ENCODE measurements at places on chromosomes 4 and X.

- DNase-seq = no peak
Observed at GRCh38 chr4:144575181-144575580, 70.8 kb upstream of the HHIP start.

DNA sequence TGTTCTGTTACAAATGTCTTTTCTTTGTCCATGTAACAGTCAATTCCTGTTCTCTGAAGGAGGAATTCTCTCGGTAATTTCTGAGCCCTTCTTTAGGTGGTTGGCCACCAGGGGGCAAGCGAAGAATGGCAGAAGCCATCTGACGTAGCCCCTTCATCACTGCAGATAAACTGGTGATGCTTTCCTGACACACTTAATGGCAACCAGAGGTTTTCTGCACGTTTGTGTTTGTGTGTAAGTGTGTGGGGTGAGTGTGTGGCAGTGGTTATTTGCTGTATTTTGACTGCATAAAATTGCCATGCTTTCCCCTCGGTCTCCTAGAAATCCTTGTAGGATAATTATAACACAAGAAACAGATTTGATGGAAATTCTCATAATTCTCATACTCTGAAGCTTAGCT, 64.8 kb upstream of the STOX2 start:
- peak; percentile 5 for DNase-seq

GRCh38 chr4:86981789-86982188, 47.0 kb downstream of the AFF1 start:
- DNase-seq = no peak

GRCh38 chrX:9614016-9614415, 149.2 kb downstream of the TBL1X start:
- no peak for DNase-seq

Measured in effector memory CD4-positive, alpha-beta T cell (primary cell).